ENCODE measurements at places on chromosomes 13 and 19.

DNA sequence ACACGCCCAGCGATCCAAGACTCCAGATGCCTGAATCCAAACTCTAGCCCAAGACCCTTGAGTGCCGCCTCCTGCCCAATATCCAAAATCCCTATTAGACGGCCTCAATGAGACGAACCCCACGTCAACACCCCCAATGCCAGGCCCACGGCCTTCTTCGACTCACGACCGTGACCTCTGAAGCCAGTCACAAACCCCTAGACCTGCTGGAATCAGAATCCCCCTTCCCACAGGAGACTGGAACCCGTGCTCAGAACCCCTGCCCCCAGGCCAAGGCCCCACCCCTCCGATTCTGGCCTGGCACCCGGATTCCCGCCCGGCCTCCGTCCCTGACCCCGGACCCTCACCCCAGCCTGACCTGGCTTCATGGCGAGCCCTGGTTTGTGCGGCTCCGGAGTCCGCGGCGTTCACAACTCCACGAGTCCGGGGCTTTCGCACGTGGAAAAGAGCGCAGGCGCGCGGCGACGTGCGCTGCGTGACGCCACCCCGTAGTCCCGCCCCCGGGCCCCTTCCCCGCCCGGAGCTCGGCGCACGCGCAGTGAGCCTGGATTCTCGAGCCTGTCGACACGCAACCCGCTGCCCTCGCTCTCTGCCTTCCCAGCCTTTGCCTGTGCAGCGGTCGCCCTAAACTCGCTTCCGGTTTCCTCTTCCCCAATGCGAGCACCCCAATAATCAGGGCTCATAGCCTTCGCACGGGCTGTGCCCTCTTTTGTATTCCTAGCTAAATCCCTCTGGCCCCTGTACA lies at the start of gene FBL:
Gene FBL (minus strand): TSS at position 447 of the 745 bp plus-strand sequence. CDS start 79 bp downstream, at position 368.
- peak; percentile 98 for DNase-seq

DNA sequence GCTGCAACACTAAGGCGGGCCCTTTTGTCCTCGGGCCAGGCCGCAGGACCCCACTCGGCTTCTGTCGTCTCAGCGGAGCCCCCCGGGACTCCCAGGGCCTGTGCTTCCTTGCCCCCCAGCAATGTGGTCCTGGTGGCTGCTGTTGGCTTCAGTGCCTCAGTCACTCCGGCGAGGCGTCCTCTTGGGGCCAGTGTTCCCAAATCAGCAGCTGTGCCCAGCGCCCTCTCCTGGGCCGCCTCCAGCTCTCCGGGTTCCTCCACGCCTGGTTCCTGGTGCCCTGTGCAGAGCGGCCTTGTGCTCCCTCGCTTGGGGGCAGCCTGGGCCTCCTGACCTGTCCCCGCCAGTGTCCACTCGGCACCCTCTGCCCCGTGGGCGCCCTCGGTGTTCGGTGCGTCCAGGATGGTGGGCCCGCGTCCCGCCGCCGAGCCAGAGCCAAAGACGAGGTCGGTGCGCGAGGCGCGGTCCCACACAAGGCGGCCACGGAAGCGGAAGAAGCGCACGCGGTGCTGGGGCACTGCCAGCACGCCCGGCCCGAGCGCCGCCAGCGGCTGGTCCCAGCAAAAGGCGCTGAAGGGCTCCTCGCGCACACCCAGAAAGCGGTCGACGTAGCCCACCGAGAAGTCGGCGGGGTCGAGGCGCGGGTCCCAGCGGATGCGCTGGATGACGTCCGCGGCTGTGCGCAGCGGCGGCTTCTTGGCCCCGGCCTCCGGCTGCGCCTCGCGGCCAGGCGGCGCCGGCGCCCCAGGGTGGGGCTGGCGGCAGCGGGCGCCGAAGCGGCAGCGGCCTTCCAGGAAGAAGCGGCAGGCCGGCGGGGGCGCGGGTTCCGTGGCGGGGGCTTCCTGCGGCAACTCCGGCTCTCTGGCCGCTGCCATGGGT lies 685 bp downstream of the LENG9 start:
- peak; percentile 57 for DNase-seq

GRCh38 chr19:4636151-4636717 lies 3.1 kb upstream of the TNFAIP8L1 start:
- peak; percentile 70 for DNase-seq

DNA sequence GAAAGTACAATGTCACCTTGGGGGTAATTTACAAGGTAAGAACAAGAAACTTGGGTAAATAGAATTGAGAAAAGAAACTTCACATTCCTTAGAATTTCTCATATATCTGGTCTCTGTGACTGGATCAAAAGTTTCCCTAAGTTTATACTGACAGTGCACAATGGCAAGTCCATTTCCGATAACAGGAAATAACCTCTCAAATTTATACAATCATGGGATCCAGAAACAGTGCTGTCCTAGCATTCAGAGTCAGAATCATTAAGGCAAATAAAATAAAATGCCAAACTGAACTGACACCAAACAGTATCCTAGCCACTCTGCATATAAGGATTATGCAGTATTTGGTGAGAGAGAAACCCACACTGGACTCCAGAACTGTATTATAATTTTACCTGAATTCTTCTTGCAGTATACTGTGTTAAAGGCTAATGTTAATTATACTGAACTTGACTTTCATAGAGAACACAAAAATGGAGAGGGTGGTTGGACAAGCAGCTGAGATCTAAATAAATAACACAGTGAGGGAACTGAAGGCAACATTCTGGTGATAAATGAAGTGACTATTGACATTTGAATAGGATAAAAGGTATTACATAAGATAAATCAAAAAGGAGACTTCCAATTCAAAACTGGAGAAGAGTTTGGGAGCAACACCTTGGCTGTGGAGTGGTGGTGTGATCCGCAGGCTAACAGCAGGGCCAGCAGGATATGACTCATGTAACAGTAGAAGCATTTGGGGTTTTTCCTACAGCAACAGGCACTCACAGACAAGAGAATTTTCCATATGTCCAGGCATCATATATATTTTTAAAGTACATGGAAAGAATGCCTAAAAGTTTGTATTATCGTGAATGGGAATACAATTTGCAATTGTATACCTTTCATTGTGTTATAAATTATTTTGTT lies 932.5 kb upstream of the MIR17HG start:
- DNase-seq = no peak

GRCh38 chr13:96988441-96988840 lies 5.8 kb downstream of the OXGR1 start:
- no peak for DNase-seq

GRCh38 chr19:30557212-30557611 lies 185.0 kb downstream of the ZNF536 start:
- no peak for DNase-seq

- no peak for DNase-seq
Measured at GRCh38 chr13:50891206-50891605, 18.4 kb upstream of the RNASEH2B start.

- DNase-seq = no peak
Measured at GRCh38 chr19:51108805-51109146, 567 bp upstream of the CTU1 start.

- DNase-seq = no peak
Measured at GRCh38 chr19:13935765-13936510, 2.3 kb downstream of the PODNL1 start.

DNA sequence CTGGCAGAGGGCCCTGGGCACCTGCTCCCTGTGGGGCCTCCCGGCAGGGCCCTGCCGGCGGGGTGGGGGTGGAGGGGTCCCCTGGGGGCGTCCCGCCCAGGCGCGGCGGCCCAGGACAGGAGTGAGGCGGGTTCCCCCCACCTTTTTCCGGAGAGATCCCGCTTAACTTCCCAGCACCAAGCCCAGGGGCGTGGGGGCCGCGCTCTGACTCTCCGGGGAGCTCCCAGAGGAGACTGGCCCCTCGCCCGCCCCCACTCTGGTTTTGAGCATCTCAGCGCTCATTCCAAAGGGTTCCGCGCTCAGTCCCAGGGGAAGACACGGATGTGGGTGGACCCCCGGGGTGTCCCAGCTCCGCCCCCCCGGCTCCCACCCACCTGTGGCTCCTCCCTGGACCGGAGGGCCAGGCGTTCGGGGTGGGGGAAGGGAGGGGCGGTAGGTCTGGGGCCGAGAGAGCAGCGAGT lies 476 bp downstream of the C2CD4C start:
- no peak for DNase-seq

- no peak for DNase-seq
Measured at GRCh38 chr19:35785339-35785627, 9.9 kb downstream of the ARHGAP33 start.

DNA sequence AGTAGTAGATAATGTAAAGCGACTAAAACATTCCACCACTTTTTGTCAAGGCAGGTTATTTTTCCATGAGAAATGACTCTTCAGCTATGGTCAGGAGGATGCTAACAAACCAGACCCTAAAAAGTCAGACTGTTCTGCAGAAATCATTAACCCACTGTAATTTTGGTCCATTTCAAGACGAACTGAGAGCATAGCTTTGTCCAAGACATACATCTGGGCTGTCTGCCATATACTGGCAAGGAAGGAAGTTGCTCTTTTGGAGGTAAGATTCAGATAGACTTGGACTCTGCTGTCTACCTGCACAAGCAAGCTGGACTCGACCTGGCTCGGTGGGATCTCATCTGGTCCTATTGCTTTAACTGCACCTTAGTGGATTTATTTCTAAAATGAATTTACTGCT lies 207.8 kb downstream of the POSTN start:
- no peak for DNase-seq

- no peak for DNase-seq
Measured at GRCh38 chr19:17415121-17415520, 4.7 kb upstream of the MVB12A start.

DNA sequence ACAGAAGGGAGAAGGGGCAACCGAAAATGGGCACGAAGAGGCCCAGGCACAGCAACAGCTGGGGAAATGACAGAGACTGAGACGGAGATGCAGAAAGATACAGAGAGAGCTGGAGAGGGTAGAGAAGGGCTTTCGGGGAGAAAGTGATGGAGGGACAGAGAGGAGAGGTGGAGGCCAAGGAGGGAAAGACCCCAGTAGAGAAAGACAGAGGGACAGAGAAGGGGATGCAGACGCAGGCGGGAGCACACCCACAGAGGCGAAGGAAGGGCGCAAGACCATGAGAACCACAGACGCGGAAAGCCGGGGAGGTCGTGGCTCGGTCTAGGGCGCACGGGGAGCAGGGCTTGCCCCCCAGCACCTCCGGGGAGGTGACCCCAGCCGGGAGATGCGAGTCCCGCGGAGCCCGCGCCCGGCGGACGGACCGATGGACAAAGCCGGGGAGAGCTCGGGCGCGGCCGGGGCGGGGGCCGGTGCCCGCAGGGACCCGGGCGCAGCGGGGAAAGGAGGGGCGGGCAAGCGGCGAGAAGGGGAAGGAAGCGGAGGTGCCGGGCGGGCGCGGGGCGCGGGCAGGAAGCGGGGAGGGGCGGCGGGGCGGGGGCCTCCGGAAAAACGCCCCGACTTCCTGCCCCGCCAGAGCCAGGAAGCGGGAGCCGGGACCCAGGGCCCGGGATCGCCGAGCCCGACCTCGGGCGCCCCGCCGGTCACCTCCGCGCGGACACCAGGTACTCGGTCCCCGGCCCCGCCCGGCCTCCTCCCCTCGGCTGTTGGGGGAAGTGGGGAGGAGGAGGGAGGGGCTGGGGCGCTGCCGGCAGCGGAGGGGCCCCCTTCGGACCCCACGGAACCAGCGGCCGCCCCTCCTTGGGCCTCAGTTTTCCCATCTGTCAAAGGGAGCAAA lies at the start of gene ARHGEF1:
Gene ARHGEF1 (plus strand): TSS at position 617 of the 895 bp plus-strand sequence. CDS start 4,899 bp downstream, outside the sequence.
- DNase-seq = peak; percentile 66

GRCh38 chr19:9295411-9295849 lies 14.2 kb downstream of the ZNF699 start:
- no peak for DNase-seq

DNA sequence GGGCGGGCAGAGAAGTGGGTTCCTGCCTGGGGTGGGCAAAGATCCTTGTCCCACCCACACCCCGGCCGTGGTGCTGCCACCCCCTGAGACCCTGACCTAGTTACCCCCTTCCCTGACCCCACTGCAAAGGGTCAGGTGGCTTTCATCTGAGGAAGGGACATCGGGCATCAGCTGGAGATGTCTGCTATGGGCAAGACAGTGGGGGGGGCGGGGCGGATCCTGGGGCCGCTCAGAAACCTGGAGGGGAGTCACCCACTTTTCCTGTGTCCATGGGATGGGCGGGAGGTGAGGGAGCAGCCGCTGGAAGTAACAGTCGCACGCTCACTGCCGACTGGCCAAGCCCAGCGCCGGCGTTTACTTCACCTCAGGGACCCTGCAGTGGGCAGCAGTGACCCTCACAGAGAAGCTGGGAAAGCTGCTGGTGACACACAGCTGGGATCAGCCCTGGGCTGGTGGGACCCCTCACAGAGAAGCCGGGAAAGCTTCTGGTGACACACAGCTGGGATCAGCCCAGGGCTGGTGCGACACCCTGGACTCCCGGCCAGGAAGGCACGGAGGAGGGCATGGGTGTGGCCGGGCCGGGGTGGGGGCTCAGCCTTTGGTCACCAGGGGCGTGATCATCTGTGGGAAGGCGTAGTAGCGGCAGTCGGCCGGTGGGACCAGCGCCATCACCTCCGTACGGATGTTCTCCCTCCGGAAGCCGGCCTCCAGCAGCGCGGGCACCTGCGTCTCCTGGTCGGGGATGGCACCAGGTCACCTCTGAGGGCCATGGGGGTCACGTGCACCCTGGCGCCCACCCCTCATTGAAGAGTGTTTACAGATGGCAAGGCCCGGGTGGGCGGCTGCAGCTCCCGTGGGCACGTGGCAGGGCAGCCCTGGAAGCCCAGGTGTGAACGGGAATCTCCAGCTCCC lies 4.3 kb downstream of the GAMT start:
- no peak for DNase-seq

DNA sequence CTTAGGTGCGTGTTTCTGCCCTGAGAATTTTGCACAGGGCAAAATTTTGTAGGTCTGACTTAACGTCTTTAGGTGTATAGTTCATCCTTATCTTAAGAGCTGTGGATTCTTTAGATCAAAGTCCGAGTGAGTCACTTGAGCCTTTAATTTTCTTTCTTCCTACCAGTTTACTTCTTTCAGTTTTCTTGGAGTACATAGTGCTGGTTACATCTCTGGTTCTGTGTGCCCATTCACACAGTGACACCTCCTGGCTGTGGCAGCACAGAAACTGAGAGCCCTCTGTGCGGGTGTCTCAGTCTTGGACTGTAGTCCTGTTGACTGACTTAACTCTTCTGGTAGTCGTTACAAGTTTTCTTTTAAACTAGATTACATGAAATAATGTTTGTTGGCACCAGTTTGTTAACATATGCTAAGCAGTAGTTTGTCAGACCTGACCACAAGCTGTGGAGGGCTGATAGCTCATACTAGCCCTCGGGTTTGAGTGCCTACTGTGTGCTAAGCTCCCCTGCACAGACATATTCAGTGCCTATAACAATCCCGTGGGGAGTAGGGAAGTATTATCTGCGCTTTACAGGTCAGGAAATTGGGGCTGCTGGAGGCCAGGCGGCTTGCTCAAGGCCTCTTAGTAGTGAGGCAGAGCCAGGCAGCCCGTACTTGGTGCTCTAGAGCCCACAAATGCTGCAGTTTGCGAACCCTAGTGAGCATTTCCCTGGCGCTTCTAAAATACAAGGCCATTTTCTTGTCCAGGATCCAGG lies 1.6 kb downstream of the GATAD2A start:
- DNase-seq = no peak

- DNase-seq = no peak
Measured at GRCh38 chr13:19597523-19597922, 35.9 kb upstream of the MPHOSPH8 start.

All from activated CD4-positive, CD25-positive, alpha-beta regulatory T cell (primary cell).